Stimulated activated CD4-positive, alpha-beta T cell treated with anti-CD3 and anti-CD28 coated beads, Interleukin-12 subunit alpha, Interleukin-12 subunit beta, amount 100 ng/mL, for 48 hours (primary cell): ENCODE measurements at places on chromosomes 3 and 15.
A peak's percentile ranks its signal among the peaks of the same experiment; 100 is the strongest.

DNA sequence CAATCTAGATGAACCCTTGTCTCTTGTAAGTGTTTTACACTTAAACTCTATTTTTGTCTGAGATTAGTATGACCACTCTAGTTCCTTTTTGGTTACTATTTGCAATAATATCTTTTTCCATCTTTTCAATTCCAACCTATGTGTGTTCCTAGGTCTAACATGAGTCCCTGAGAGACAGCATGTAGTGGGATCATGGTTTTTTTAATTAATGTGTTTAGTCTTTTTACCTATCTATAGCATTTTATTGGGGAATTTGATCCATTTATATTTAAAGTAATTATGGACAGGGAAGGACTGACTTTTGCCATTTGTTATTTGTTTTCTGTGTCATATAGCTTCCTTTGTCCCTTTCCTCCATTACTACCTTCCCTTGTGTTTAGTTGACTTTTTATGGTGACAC, 21.7 kb downstream of the TNFSF10 start:
- DNase-seq, result no peak

- DNase-seq, result no peak
These were observed 356.0 kb downstream of the ZPLD1 start for GRCh38 chr3:102790747-102791325.

GRCh38 chr15:41331833-41332193, 578 bp downstream of the OIP5 start:
- DNase-seq, result no peak

GRCh38 chr3:177345973-177346503, 148.8 kb upstream of the TBL1XR1 start:
- no peak for DNase-seq

GRCh38 chr3:51944451-51945021, 2.4 kb downstream of the PARP3 start:
- no peak for DNase-seq

DNA sequence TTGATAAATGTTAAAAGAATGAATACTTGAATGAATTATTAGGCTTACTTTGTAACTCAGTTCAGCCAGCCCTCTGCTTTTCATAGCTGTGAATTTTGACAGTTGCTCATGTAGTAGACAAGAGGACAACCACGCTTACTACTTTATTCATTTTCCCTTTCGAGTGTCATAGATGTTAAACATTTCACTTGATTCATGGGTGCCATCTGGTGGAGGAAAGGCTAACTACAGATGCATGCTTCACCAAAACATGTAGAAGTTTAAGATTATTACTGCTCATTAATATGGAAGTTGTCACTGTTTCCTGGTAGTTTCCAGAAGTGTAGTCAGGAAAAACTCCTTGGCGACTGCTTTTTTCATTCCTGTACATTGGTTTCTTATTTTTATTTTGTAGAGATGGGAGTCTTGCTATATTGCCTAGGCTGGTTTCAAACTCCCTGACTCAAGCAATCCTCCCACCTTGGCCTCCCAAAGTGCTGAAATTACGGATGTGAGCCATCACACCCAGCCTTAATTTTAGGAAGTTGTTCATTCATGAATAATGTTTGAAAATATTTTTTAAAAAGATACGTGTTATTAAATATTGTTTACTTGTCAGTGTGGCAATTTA, 163.2 kb downstream of the B3GALNT1 start:
- peak; percentile 84 for DNase-seq

DNA sequence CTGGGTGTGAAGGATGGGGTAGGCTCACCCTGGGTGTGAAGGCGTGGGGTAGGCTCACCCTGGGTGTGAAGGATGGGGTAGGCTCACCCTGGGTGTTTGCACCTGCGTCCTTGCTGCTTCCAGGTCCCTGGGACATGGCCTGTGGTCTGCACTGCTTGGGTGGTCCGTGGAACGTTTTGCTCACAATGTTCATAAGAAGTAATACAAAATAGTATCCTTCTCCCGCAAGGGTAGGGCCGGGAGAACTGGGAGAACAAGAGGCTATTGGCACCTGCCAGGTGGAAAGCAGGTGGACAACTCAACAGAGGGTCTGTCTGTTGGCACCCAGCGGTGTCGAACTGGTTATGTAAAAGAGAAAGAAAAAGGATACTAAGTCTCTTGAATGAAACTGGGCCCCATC, 17.0 kb upstream of the PCSK6 start:
- DNase-seq, result no peak

DNA sequence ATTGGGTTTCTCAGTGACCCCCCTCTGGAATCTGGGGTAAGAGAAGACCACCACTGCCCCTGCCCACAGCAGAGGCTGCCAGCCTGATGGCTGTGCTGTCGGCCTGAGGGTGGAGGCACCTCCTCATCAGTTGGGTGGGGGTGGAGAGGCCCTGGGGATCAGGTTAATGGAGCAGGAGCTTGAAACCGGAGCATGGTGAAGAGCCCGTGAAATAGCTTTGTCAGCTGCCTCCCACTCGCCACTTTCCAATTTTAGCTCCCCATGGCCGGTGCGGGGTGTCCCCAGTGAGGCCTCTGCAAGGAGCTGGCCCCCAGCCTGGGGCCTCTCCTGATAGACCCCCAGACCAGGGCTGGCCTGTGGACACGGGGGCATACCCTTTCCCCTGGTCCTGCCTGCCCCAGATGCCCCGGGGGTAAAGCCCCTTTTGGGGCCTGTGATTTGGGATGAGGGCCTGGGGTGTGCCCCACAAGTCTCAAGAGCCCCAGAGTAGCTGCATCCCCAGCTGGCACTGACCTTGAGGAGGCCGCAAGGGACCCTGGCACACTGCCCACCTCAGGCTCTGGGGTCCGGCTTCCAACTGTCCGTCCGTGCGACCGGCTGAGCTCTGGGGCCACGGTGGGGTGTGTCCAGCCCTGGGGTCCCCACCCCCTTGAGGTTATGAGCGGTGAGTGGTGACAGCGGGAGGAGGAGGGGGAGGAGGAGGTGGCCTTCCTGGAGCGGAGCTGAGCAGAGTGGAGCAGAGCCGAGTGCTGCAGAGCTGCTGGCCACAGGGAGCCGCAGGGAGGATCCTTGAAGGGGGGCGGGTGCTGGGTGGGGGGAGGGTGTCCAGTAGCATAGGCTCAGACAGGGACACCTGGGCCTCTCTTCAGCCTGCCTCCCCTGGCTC, at the start of gene HHATL:
Gene HHATL (minus strand): TSS at position 733 of the 886 bp plus-strand sequence. CDS start 1,972 bp downstream, outside the sequence.
- no peak for DNase-seq

DNA sequence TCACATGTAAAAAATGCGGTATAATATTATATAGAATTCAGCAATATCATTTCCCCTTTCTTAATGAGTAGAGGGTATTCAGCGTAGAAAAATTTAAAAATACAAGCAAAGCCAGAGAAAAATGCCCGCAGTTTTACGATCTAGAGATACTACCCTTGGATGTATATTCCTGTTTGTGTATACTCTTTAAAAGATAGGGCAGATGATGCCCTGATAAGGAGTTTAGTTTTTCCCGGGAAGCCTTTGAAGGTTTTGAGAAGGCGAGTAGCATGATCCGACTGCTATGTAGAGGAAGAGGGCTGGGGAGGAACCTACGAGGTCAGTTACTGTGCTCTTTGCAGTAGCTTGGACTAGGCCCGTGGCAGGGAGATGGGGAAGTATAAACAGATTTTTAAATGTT, 1.2 kb downstream of the YEATS2 start:
- no peak for DNase-seq

DNA sequence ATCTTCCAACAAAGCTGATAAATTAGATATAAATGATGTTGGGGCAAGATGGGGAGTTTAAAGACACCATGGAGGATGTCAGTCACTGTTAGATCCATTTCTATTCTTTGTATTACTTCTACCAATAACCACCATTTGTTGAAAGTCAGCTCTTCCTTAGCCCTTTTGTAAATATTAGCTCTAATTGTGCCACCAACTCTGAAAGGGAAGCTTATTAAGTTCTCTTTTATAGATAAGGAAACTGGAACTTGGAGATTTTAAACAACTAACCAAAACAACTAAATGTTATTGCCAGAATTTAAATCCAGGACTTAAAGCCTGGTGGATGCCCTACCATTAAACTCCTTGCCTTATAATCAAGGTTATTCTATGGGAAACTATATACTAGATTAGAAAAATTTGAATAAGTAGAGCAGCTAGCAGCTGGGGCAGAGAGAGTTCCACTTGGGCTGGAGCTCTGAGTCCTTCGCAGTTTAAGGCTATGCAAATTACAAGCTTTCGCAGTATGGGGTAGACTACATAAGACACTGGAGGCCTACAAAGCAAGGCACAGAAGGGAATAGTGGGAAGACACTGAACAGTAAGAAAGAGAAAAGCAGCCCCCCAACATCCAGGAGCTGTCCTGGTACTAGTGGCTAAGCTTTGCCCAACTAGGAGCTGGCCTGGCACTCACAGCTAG, 52.6 kb downstream of the TM4SF18 start:
- no peak for DNase-seq

GRCh38 chr3:153284282-153284938, 122.4 kb downstream of the RAP2B start:
- peak; percentile 18 for DNase-seq

DNA sequence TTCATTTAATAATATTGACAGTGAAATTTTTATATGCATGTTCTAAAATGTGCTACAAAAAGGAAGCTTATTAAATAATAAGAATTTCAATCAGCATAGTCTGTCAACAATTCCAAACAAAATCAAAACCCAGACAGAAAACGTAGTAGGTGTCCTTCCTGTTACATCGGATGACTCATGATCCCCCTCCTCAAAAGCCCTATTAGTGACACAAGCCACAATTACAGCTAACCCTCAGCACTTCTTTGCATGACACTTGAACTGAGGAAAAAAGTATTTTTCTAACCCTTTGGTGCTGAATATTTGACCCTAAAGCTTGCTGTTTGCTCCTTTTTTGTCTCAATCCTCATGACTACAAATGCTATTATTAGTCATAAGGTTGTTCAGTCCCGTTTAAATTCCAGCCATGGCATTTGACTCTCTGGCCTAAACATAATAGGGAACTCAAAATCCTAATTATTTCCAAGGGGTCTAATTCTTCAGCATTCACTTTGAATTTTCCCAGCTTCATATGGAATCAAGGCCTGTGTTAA, 78.1 kb downstream of the COL8A1 start:
- DNase-seq, result no peak

- DNase-seq, result no peak
These were observed 109.4 kb downstream of the WNT7A start for GRCh38 chr3:13770170-13771169.

GRCh38 chr3:153679714-153680113, 441.5 kb upstream of the ARHGEF26 start:
- no peak for DNase-seq

DNA sequence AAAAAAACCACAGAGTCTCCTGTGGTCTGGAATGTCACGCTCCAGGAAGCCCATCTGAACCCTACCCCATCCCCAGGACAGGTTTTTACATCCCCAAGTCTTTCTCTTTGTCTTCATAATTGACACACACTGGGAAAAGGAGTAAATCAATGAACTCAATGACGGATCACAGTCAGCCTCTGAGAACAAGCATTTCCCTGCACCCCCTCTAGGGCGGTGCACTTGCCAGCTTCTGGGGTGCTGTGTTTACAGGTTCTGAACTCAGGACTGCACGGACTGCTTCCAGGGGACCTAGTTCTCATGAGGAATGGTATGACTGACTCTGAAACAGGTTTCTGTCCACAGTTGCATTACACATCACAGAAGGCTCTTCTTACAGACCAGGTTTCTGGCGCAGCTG, 81.1 kb downstream of the NUP210 start:
- DNase-seq, result no peak

DNA sequence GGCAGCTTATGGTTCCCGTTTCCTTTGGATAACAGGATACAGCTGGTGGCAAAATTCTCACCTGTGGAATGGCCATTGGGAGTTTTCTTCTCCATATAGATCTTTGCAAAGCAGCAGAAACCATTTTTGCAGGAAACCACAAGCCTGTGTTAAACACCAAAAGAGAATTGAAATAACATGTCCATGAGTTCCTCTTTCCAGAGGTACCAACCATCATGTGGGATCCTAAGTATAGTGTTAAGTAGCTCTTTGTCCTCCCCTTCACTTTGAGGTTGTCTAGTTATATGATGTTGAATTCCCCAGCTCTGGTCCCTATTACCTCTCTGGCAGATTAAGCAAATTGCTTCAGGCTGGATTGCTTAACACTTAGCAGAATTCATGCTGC, 94.9 kb downstream of the AKAP13 start:
- no peak for DNase-seq

- DNase-seq, result no peak
These were observed 625.8 kb downstream of the TAFA4 start for GRCh38 chr3:68306571-68306970.
